GM03348 (cell line): ENCODE measurements at places on chromosomes 2 and 18.

- DNase-seq, result peak; percentile 89
These were observed 22.3 kb downstream of the PXDN start for GRCh38 chr2:1721706-1722646.

DNA sequence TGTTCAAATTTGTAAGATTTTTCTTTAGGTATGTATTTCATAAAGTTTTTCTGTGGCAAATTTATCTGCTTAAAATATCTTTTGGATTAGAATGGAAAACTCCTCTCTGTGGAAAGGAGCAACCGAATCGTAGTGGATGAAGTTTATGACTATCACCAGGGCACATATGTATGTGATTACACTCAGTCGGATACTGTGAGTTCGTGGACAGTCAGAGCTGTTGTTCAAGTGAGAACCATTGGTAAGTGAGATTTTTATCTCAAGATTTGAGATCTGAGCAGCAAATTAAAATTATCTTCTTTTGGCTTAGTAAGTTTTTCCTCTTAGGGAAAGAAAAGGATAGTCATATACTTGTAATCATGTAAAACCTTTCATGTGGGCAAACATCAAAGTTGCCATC lies 14.2 kb downstream of the IL18RAP start:
- no peak for DNase-seq

DNA sequence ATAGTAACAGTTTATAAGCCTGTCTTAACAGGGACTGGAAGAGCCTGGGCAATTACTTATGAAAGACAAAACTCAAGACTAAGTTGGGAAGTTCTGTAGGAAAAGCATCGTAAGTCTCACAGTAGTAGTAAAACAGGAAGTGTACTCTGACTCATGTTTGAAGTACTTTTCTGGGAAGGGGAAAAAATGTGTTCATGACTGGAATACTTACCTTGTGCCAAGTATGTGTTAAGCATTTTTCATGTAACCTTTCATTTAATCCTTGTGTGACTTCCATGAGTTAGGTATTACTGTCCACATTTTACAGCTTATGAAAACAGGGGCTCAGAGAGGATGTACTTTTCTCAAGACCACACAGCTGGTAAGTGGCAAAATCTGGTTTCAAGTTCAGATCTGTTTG lies 13.7 kb upstream of the SKOR2 start:
- DNase-seq, result no peak

- no peak for DNase-seq
These were observed 35.0 kb downstream of the LCLAT1 start for GRCh38 chr2:30482011-30482410.

DNA sequence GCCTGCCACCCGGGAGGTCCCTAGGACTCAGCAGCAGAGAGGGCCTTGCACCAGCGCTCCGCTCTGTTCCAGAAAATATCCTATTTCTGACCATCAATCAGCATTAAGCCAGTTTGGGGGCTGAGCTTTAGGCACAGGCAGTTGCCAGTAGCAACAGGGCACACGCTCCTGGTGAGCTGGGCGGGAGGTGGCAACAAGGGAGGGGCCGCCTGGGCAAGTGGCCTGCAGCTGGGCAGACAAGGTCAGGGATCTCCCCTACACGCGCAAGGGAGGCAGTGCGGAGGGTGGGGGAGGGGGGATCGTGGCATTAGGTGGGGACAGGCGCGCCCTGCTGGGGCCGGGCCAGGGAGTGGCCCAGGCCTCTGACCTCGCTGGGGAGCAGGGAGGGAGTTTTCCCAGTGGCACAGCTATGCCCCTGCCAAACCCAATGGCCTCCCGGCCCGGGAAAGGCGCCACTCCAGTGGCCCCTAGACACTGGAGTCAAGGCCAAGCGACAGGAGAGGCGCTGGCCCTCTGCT lies 302.8 kb downstream of the NCKAP5 start:
- DNase-seq, result no peak

GRCh38 chr18:24559526-24559925 lies 99.1 kb downstream of the HRH4 start:
- no peak for DNase-seq

GRCh38 chr2:234991290-234991689 lies 39.5 kb downstream of the SH3BP4 start:
- DNase-seq, result peak; percentile 35

DNA sequence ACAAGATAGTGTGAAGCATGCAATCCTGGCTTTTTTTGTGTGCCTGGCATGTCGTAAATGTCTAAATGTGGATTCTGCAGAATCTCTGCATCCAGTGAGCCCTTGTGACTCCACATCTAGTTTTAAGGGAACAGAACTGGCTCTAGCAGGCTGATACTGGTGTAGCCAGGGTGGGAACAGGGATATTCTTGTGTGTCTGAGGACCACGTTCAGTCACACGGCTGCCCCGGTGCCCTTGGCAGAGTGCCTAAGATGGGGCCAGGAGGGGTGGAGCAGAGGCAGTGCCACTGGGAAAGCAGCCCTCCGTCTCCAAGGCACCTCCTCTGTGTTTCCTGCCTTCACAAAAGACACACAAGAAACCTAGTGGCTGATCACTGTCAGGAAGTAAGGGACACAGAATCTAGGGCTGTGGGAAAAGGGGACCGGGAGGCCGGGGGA lies 91.5 kb upstream of the PARD3B start:
- no peak for DNase-seq

GRCh38 chr2:24163601-24164000 lies 11.3 kb upstream of the FAM228A start:
- DNase-seq, result no peak

- DNase-seq, result no peak
These were observed 13.4 kb upstream of the MAP3K2 start for GRCh38 chr2:127400897-127401756.

DNA sequence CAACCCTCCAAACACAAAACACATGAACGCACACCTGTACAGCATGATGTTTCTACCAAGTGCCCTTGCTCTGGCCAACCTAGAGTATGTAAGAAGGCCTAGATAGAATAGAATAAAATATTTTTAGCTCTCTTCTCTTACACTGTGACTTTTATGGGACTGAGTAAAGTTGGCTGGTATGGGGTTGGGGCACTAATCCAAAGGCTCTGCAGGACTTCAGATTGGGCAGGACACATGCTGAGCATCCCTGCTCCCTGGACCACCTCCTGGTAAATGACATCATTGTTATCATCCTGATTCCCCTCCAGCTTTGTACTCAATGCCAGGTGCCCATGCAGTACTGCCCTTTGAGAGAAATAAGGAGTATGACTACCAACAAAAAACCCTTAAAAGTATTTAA lies 322.2 kb downstream of the SLC8A1 start:
- no peak for DNase-seq

DNA sequence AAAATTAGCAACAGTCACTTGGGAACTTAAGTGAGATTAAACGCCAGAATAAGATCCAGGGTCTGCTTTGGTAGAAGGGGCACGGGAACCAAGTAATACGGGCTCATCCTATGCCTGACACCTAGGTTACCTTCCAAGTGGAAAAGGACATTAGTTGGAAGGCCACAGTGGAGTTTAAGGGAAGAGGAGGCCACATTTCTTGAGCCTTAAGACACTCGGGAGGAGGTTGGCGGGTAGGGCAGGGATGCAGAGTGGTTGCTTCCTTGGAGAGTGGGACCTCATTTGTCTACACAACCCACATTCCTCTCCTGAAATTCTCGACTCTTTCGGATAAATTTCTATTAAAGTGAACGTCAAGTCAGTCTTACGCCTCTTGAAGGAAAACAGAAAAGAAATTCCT lies 510 bp upstream of the DNAH6 start:
- DNase-seq, result no peak

- DNase-seq, result no peak
These were observed 223.6 kb downstream of the C1D start for GRCh38 chr2:67839242-67839641.
